Left renal pelvis (tissue), 4 donors: ENCODE measurements at places on chromosomes 11 and 22.

DNA sequence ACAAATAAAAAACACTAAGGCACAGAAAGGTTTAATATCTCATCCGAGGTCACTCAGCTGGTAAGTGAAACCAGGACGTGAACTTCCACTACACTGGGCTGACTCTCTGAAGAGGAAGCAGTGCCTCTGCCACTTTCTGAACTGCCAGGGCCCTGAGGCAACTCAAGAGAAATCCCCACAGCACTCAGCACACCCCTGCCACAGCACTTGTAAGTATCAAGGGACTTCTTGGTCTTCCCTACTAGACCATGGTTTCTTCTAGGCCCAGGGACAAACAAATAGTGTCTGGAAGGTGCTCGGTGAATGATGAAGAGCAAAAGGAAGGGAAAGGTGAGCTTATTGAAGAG, 49.7 kb downstream of the RPL27A start:
- no peak for DNase-seq

DNA sequence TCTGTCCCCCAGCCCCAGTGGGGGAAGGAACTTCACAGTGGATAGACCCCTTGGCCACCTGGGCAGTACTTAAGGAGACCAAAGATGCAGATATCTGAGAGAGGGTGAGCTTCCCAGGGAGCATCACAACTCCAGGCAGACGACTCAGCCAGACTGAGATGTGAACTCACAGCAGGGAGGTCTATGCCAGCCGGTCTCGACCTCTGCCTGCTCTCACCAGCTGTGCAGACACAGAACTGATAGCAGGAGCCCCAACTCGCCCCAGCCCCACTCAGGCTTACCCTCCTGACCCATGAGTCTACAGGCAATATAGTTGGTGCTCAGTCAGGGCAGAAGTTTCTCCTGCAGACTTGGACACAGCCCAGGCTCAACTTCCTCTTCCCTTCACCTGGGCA, 29.7 kb upstream of the ACCSL start:
- DNase-seq = no peak

DNA sequence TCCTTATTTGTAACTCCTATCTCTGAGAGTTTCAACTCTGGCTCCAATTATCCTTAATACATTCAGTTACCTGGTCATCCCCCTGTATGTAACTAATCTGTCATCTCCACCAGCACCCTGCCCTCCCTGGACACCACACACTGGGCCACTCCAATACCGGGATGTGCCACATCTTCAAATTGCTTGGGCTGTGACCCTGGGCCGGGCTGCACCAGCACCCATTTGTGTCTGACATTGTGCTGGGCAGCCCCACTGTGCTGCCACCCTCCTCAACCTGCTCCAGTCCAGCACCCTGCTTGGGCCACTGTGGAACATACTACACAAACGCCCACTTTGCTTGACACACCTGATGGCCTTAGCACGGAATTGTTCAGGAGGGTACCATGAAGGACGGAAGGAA, 2.2 kb upstream of the USP18 start:
- DNase-seq = no peak

DNA sequence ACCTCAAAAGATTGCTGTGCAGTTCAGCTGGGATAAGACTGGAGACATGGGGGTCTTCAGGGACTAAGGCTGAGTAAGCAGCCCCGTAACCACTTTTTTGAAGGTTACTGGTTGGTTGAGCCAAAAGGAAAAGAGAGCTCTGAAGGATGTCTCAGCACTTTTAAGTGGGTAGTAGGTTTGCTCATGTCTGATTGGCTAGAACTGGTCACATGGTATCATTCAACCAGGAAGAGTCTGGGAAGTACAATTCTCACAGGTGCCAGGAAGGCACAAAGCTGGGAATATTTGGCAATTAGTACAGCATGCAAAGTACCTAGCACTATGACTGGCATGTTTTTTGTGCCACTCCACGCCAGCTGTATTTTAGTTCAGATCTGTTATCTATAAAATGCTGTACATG, 58.1 kb downstream of the SNX19 start:
- no peak for DNase-seq

- no peak for DNase-seq
These were observed 3.6 kb downstream of the ALDH3B1 start for GRCh38 chr11:68013611-68014156.

- DNase-seq = no peak
These were observed 4.5 kb downstream of the SHISA8 start for GRCh38 chr22:41910050-41911000.

- DNase-seq = no peak
These were observed 22.1 kb downstream of the AP2A2 start for GRCh38 chr11:947744-948143.

DNA sequence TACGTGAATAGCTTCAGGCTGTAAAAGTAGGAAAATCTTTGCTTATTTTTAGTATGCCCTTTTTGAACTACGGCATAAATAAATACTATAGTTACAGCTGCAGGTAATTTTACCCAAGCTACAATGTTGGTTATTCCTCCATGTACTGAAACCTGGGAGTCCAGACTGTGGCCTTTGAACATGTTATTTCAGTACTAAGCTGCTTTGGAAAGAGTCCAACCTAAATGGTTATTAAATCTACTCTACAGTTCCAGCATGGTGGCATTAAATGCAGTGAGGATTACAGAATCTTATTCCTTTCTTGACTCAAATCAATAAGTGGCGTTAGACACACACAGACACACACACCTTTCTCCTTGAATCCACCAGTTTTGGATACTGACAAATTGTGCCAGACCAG, 165.1 kb downstream of the MSANTD4 start:
- DNase-seq = no peak

DNA sequence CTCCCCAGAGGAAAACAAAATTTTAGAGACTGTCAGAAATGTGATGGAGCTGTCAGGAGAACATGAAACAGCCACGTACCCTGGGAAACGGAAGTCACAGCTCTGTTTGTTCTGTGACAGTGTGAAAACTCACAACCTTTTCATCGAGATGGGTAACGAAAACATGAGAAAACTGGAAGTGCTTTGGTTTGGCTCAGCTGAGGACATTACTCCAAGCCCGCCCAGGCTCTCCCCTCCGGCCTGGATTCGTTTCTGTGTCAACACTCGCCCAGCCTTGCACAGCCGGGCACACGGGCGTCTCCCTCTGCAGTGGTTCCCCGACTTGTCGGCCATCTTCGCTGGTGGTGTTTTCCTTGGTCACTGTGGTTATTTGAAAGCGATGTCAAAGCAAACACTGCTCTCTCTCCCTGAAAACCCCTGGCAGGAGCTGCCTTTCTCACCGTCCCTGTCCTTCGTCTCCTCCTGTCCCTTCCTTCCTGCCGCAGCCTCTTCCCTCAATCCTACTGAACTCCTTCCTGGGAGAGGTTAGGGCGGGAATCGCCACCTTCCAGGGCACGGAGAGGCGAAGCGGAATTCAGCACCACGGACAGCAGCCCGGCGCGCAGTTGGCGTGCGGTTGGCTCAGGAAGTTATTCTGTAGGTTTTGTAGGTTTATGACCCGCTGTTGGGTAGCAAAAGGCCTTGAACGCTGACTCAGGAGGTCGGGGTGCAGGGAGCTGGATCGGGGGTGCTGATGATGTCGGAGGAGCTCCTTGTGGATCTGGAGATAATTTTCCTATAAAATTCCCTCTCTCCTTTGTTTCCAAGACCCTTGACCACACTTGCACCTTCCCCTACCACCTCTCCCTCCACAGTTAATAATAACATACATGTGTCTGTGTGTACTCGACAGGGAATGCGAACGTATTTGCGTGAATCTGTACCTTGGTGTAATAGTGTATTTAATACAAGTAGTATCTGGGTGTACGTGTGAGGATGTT, 13.1 kb upstream of the RPS19BP1 start:
- DNase-seq = no peak

GRCh38 chr11:61718046-61718531, 34.3 kb upstream of the MYRF start:
- DNase-seq = no peak

DNA sequence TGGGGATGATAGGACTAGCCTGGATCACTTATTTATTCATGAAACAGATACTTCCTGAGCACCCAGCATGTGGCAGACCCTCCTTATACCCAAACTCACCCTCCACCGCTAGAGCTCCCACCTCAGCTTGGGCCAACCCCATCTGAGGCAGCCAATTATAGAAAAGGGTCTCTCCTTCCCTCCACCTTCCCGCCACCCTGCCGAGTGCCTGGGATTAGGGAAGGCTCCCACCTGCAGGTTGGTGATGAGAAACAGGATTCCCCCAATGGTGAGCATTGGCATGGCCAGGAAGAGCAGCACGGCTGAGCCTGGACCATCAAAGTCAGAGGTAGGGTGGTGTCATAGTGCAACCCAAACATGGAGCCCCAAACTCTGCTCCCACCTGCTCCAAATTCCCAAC, 5.9 kb downstream of the SLC43A3 start:
- no peak for DNase-seq

GRCh38 chr11:125494974-125495725, 915 bp downstream of the FEZ1 start:
- no peak for DNase-seq

GRCh38 chr11:118881228-118881627, 2.5 kb upstream of the CXCR5 start:
- DNase-seq = no peak

DNA sequence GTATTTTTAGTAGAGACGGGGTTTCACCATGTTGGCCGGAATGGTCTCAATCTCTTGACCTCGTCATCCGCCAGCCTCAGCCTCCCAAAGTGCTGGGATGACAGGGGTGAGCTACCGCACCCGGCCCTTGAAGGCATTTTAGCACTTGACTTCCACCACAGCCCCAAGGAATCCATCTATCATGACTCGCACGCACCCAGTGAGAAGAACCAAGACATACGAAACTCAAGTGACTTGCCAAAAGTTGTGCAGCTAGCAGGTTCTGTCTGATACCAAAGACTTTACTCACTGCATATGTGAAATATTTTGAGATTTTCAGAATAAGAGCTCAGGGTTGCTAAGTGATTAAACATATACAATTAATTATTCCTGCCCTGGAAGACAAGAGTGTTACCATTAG, 21.0 kb downstream of the FLI1 start:
- DNase-seq = no peak

- DNase-seq = no peak
These were observed 11.9 kb upstream of the NARS2 start for GRCh38 chr11:78586452-78587046.

DNA sequence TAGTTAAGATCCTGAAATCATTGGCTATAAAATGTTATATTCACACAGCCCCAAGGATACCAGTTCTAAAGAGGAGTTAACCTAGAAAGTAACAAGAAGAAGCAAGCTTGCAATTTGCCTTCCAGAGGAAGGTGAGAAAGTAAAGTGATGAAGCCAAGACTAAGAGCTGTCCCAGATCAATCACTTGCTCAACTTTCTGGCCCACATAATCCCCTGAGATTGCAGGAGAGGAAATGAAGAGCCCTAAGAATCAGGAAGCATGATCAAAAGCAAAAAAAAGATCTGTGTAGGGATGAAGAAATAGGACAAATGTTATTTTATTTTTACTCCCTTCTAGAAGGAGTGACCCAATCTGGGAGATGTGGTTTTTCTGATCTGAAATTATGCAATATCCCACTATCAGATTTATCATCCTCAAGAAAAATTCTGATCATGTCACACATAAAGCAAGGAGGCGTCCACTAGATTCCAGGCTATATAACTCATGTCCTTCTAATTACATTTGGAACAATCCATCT, 180.3 kb upstream of the GUCY1A2 start:
- no peak for DNase-seq

DNA sequence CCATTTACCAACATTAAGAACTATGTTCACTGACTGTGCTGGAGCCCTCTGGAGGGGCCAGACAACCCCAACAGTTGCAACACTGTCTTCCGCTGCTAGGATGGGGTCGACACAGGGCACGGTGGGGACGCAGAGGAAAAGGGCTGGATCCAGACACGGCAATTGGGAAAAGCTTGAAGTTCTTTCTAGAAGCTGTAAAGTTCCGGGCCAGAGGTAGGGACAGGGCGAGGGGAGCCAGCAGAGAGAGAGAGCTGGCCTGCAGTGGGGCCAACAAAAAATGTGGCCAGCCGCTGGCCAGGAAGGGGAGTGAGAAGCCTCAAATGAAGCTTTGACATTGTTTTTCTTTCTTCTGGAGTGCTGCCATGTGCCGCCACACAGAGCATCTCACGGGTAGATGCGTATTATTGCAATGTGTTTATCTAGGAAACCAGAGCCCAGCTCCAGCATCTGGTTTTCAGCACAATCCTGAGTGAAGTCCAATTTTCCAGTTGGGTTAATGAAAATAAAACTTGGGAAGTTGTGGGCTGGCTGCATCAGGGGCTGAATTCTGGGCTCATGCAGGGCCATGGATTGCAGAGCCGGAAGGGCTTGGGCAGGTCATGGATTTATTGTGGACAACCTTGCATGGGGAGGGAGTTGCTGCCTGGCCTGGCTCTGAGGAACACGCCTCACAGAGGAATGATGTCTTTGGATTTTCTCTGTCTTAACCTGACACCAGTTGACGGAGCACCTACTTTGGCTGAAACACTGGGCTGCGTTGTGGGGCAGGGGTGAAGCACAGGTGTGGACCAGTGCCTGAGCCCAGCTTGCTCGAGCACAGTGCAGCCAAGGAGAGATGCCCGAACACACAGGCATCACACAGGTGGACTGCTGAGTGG, 67.6 kb upstream of the AMPD3 start:
- peak; percentile 27 for DNase-seq

GRCh38 chr11:50037251-50037650, 4.6 kb downstream of the OR4C45 start:
- no peak for DNase-seq

DNA sequence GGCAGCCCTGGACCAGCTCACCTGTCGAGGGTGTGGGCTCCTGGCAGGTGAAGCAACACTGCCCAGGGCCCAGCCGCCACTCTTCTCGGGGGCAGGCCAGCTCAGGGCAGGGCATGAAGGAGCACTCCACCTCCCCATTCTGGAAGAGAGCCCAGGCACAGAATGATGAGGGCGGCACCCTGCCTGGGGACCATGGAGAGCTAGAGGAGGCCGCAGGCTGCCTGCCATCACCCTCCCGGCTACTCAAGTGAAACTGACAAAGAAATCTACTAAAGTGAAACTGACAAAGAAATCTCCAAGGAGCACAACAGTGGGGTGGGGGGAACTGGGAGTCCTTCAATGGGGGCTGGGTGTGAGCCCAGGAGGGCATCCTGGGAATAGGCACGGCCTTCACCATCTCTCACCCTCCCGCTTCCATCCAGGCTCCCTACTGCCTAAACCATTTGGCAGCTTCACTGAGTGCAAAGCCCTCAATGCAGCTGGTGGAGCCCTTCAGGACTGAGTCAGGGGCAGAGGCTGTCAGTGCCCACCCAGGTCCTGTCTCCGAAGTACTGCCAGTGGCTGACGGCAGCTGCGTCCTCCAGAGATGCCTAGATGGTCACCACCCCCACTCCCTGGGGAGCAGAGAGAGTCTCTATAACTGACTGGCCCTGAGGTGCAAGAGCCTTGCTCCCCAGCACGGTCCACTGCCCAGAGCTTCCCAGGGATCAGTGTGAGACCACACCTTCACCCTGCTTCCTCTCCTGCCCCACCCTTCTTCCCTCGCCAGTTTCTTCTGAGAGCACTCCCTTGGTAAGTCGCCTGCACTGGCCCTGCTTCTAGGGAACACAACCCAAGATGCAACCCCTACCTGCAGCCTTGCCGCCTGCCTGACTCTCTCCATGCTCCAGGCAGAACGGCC, 21.7 kb downstream of the VWCE start:
- DNase-seq = no peak

GRCh38 chr11:131692961-131693360, 322.5 kb downstream of the NTM start:
- no peak for DNase-seq
